ENCODE measurements at places on chromosomes 7 and 10.

GRCh38 chr7:11212080-11212711, 238.5 kb downstream of the PHF14 start:
- peak; percentile 51 for DNase-seq

GRCh38 chr7:32532716-32533115, 37.4 kb downstream of the AVL9 start:
- no peak for DNase-seq

- DNase-seq = no peak
Measured at GRCh38 chr10:2079603-2080078, 342.3 kb upstream of the ADARB2 start.

- peak; percentile 66 for DNase-seq
Measured at GRCh38 chr7:9029681-9030530, 596.5 kb downstream of the NXPH1 start.

GRCh38 chr10:7467031-7467667, 56.3 kb upstream of the SFMBT2 start:
- no peak for DNase-seq

DNA sequence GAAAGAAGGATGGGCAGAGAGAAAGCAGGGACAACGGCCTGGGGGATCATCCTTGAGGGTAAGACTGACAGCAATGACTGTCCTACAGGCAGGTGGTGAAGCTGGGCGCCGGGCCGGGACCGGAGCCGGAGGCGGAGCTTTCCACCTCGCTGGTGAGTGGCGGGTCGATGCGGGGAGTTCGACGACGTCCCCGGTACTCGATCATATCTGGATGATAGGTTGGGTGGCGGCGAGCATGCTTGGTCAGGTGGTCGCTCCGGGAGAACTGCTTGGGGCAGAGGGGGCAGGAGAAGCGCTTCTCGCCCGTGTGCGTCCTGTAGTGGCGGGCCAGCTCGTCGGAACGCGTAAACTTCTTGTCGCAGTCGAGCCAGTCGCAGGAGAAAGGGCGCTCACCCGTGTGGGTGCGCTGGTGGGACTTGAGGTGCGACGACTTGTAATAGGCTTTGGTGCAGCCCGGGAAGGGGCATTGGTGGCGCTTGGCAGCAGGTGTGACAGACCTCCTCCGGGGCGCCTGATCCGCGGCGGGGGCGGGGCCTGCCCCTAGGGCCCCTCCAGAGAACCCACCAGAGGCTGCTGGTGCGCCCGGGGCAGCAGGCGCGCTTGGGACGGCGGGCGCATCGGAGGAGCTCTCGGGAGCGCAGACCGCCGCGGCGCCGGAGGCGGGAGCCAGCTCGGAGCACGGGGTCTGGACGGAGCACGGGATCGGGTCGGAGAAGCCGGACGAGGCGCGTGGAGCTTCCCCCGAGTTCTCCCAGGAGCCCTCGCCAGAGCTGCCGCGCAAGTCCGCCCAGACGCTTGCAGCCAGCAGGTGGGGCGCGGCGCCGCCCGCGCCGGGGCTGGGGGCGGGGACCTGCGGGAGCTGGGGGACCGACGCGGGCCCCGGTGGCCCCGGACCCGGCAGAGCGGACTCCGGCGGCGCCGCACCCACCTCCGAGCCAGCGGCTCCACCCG, 752 bp downstream of the KLF14 start:
- peak; percentile 42 for DNase-seq

- no peak for DNase-seq
Measured at GRCh38 chr7:139131601-139132041, 22.1 kb upstream of the ZC3HAV1 start.

DNA sequence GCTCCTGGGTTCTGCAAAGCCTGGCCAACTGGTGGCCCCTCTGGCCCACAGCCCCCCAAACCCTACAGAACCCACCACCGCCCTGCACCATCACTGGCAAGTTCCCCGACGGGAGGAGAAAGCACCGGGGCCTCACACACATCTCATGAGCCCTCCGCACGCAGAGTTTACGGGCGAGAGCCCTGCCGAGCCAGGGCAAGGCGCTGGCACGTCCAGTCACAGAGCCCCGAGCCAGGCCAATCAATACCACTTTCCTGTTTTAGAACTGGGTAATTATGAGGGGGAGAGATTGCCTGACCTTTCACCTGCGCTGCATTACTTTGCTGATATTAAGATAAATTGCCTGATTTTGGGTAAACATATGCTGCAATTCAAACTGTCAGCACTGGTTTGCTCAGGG, 113.3 kb downstream of the EBF3 start:
- no peak for DNase-seq

- no peak for DNase-seq
Measured at GRCh38 chr10:107059068-107059804, 105.3 kb downstream of the SORCS1 start.
